Activated T-cell treated with anti-CD3 and anti-CD28 coated beads, Interleukin-2, amount 50 U/mL, for 48 hours (primary cell): ENCODE measurements at places on chromosomes 2 and 18.

DNA sequence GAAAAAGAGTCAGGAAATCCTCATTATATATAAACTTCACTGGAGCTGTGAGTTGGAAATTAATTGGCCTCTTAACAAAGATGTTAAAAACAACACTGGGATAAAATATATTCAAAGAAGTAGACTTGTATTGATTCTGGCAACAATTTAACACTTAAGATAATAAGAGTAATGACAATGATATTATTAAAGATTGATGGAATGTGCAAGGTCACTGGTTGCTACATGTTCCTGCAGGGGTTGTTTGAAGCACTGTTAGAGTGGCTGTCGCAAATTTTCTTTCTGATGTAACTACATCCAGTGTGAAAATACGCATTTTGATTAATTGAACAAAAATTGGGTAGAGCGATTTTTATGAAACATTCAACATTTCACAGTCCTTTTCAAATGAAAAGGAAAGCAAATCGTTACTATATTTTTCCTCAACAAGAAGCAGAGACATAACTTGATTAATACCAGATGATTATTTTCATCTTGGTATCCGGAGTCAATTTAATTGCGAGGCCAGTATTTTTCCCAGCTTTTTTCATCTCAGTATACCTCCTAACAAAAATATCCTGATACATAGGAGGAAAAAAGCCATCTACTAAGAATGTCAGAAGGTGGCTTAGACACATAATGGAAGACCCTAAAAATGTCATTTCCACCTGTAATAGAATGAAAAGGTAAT, 6.1 kb downstream of the PTGR3 start:
- no peak for DNase-seq

GRCh38 chr2:39050109-39050508, 70.7 kb downstream of the SOS1 start:
- DNase-seq, result no peak

- no peak for DNase-seq
Observed at GRCh38 chr2:85746321-85747004, 7.3 kb upstream of the ATOH8 start.

GRCh38 chr2:29606104-29607037, 315.0 kb downstream of the ALK start:
- DNase-seq, result no peak

DNA sequence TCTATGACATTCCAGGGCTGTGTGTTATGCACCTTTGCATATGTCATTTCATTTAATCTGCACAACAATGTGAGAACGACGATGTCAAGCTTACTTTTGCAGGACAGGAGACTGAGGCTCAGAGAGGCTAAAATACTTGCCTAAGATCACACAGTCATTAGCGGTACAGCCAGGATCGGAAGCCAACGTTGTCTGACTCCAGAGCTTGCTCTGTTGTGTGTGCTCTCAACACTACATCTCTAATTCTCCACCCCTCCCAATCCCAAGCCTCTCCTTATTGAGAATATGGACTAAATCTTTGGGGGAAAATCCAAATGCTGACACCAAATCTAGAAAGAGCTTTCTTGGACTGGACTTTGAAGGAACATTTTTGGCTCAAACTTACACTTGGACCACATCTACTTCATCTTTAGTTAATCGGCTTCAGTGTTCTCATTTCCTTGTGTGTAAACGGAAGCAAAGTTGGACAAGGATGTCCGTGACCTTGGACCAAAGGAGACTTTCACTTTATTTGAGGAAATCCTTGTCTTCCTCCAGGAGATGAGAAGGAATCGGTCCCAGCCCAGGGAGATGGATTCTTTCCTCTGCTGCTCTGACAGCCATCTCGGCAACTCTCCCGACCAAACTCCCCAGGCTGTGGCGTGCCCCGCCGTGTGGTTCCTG, 242.4 kb downstream of the LPIN1 start:
- DNase-seq, result no peak

DNA sequence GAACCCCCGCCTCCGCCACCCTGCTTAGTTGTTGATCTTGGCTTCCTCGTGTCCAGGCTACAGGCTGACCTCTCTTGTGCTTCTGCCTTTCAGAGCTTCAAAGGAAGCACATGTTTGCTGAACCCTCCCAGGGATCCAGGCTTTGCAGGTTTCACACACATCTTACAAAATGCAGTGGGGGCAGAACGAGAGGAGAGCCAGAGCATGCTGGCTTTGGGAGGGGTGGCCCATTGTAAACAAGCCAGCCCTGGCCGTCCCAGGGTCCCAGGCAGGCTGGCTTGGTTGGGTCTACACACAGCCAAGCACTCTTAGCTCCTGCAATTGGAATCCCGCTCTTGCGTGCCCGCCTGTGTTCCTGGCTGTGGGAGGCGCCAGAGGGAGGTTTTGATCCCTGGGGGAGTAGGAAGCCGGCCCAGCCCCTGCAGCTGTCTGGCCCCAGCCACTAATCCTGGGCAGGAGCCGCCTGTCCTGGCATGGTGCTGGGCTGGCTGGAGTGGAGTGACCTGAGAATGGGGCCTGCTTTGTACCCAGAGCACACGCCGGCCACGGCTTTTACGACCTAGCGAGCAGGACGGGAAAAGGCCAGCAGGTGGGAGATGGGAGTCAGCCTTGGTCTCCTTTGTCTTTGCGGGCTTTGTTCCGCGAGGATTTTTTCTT, 53.9 kb downstream of the SH3BP4 start:
- DNase-seq, result no peak
